ENCODE measurements at places on chromosomes 6 and 20. TPM values are rescaled to one million over a fixed set of nuclear protein-coding genes. Genes with fewer than 3 reads are reported as not detected.

DNA sequence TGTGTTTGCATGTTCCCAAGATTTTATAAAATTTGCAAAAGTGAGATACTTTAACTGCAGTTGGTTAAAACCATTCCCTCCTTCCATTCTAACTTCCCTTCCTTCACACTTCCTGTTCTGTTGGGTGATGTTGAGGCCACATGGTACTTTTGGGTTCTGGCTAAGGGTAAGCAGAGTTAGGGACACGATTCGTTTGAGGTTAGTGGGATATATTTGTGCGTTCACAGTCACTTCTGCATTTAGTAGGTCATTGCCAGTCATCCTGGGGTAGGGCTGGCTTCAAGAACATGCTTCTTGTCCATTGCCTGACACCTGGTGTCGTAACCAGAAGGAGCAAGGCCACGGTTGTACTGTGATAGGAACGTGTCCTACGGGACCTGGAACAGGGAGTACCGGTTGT is 340.1 kb downstream of the ZFAND3 start:
- DNase-seq: no peak

GRCh38 chr6:135581211-135581610 is 83.7 kb upstream of the AHI1 start:
- DNase-seq: no peak

DNA sequence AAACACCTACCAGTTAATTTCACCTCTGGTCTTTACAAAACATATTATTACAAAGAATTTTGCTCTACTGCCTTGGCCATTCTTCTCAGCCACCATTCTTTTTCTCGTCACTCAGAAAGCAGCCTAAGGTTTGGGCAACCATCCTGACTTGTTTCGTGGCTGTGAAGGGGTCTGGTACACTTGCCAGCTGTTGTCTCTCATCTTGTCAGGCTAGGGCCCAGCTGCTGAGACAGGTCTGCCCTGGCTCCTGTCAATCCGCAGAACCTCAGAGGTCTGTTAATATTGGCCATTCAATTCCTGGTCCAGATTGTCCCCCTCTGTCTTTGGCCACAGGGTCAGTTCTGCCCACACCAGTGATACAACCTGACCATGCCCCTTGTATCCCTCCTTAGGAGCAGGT is 197.7 kb downstream of the UBE3D start:
- DNase-seq: no peak

- DNase-seq: no peak
Observed at GRCh38 chr6:129662406-129662766, 47.6 kb downstream of the ARHGAP18 start.

DNA sequence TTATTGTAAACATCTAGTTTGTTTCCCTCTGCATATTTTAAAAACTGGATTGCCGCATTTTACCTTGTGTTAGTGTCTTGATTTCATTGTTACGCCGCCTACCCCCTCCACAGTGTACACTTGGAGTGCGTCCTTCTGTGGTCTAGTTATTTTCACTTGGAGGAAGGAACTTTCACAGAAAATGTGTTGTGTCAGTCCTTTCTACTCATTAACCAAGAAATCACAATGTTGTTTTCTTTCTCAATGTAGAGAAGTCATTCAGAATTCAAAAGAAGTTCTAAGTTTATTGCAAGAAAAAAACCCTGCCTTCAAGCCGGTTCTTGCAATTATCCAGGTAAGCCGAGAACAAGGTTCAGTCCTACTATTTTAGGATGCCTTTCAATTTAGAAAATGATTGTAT is 10.3 kb downstream of the MTHFD1L start:
- DNase-seq: no peak

- no peak for DNase-seq
Observed at GRCh38 chr6:121365536-121366521, 31.5 kb upstream of the TBC1D32 start.

DNA sequence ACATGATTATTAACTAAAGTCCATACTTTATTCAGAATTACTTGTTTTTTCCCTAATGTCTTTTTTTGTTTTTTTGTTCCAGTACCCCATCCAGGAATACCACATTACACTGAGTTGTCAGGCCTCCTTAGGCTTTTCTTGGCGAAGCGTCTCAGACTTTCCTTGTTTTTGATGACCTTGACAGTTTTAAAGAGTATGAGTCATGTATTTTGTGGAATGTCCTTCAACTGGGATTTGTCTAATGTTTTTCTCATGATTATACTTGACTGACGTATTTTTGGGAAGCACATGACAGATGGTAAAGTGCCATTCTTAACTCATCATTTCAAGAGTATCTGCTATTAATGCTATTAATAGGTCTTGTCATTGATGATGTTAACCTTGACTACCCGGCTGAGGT is 23.6 kb downstream of the ENPP1 start:
- DNase-seq: no peak

- no peak for DNase-seq
Observed at GRCh38 chr6:114334237-114334636, 8.6 kb downstream of the HS3ST5 start.

GRCh38 chr6:137342607-137343190 is 123.5 kb upstream of the IFNGR1 start:
- no peak for DNase-seq

- no peak for DNase-seq
Observed at GRCh38 chr6:23181356-23182110, 612.2 kb downstream of the HDGFL1 start.

GRCh38 chr20:25511183-25511582 is 74.1 kb downstream of the NINL start:
- DNase-seq: no peak

DNA sequence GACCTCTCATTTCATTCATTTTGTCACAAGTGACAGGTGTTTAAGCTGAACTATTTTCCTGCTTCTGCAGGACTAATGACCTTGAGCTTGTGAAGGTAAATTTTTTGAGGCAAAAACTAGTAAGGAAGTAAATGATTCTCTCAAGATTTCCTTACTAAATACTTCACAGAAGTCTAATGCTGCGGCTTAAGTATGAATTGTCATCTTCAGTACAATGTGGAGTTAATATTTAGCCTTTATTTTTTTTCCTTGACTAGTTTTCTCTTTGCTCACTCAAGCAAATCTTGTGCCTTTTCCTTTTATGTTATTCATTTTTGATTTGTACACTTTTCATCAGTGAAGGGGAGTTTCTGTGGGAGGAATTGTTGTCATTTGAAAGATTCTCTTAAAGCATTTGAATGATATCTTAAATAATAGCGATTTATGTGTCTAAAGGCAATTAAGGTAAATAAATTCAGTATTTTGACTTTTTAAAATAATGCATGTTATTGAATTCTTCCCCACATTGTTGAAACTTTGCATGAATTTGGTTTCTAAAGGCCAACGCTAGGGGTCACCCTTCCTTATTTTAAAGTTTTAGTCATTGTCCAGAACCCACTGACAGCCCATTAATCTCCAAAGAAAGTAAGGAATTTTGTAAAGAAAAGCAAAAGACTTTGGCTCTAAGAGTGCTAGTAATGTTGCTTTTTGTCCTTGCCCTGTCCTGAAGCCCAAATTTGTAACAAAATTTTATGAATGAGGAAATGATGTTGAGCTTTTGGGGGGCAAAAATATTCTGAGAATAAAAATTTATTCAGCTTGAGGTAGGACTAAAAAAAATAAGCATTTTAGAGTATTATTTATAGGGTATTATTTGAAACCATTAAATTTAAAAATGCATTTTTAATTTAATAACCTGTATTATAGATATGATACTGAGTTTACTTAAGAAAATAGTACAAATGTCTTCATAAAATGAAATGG is 157.4 kb upstream of the LAMA2 start:
- DNase-seq: no peak

GRCh38 chr6:135305684-135306083 is 124.6 kb downstream of the MYB start:
- no peak for DNase-seq

- DNase-seq: no peak
Observed at GRCh38 chr6:144762469-144762868, 477.3 kb downstream of the UTRN start.

DNA sequence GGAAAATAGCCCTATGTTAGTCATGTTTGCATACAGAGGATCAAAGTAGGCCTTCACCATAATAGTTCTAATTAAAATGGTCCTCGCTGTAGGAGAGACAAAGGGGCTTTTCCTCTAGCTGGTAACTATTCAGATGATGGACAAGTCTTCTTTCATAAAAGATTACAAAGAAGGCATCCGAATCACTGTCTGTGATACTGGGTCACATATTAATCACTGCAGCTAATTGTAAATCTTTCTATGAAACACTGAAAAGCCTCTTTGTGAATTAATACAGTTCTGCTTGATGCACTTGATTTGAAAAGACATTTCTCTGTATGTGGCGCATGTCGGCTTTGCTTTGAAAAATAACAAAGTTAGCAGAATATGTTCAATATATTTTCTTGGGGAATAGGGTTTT is 520.8 kb downstream of the KIF16B start:
- no peak for DNase-seq

GRCh38 chr6:12420626-12421025 is 130.5 kb downstream of the EDN1 start:
- no peak for DNase-seq

DNA sequence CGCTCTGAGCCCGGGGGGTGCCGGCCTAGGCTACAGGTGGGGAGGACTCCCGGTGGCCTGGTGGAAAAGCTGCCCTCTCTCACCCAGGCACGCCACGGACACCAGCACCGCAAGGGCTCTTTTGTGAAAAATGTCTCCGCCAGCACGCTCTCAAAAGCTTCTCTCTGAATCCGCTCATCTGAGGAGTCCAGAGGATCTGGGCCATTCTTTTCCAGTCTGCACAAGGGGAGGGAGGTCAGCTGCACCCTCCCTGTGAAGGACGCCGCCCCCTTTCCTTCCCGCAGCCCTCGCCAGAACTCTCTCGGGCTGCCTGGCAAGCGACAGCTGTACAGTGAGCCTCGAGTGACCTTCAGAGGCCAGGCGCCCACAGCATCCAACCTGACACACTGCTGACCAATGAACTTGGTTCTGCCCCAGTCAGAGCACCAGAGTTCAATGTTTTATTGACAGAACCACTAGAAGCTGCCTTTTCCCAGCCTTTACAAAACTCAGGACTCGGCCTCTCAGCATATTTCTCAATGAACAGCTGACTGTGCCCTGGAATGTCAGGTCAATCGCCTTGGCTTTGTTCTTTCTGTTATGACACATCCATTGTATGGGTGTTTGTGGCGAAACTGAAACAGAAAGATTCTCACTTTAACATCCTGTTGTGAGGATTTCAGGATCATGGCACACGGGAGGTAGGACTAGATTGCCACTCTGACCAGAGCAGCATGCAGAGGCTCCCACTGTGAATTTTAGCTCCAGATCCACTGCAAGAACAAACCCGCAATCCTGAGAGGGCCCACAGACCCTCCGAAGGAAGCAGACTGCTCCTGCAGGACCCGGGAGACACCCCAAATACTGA is 26.7 kb downstream of the SERPINB9 start:
- peak; percentile 68 for DNase-seq

GRCh38 chr6:37314487-37315156 is 39.2 kb upstream of the RNF8 start:
- DNase-seq: peak; percentile 51

DNA sequence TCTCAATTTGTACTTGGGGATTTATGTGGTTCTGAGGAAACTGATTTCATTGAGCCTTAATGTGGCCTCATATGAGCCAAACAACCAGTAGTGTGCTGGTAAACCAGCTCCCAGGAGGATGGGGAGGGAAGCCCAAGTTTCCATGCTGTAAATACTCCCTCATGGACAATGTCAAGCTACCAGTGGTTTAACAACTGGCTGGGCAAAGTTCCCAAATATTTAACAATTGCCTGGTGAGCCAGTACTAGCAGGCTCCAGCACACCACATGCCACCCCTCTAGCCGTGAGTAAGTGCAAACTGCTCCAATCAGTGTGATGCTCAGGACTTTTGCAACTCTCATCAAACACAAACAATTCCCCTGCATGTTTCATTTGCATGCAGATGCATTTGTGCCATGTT is 19.2 kb upstream of the CDKN1A start:
- no peak for DNase-seq

GRCh38 chr20:48132834-48133233 is 347.6 kb upstream of the SULF2 start:
- no peak for DNase-seq

DNA sequence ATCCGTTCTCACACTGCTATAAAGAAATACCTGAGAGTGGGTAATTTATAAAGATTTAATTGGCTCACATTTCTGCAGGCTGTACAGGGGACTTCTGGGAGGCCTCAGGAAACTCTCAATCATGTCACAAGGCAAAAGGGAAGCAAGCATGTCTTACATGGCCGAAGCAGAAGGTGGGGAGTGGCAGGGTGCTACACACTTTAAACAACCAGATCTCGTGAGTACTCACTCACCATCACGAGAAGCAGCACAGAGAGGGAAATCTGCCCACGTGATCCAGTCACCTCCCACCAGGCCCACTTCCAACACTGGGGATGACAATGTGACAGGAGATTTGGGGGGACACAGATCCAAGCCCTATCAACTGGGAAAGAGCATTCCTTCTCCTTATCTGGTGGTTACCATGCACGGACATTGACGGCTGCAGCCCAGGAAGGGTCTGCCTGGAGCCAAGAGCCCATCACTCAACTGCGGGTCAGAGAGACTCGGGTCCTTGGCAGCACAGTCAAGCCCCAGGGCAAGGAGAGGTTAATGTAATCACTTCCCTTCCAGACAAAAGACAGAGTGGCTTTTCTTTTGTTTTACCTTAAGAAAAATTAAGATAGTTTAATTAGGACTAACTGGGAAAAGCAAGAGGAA is 112.3 kb upstream of the CST7 start:
- no peak for DNase-seq

DNA sequence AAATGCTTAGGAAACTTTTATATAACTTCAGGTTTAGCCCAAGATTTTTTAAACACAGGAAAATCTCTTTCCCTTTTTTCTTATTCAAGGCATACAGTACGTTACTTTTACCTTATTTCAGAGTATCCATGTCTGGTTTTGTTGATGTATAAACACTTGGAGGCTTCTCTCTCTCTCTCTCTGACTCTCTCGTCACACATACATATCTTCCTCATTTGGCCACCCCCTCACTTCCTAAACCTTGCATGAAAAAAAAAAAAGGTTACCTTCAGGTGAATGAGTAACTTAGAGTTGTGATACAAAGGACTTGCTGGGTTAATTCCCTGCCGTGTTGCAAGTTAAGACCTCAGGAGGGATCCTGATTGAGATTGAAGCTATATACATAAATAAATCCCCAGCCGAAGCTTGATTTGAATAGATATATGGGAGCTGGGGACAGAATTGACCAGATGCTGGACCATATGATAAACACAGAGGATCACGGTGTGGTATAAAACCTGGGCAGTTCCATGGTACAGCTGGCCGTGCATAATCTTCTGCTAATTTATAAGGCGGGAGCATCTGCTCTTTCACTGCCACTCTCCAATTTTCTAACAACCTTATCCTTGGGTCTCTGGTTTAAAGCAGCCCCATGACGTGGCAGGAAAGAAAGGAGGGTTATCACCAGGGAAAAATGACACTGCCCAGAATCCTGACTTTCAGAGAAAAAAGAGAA is 55.1 kb upstream of the IL20RA start:
- no peak for DNase-seq

Gene MRPS18B
- 100 TPM for total RNA-seq

Gene MLN
- not detected for total RNA-seq

Gene C20orf144
- total RNA-seq: 0.43 TPM

Gene OR14J1
- not detected for total RNA-seq

Gene TRIM15
- not detected for total RNA-seq

Gene L3MBTL3
- 5.4 TPM for total RNA-seq

Gene ID4
- not detected for total RNA-seq

Gene TBPL1
- total RNA-seq: 24.4 TPM

Gene MDC1
- total RNA-seq: 84.2 TPM

Gene RCAN2
- 0.74 TPM for total RNA-seq

Gene UST
- total RNA-seq: 0.49 TPM

Gene ADGRB3
- not detected for total RNA-seq

Gene DEFB116
- not detected for total RNA-seq

Gene NCOA3
- total RNA-seq: 92.6 TPM

All from activated naive CD4-positive, alpha-beta T cell treated with anti-CD3 and anti-CD28 coated beads, Interleukin-2, amount 50 U/mL, for 72 hours (primary cell).